ENCODE measurements at places on chromosomes 3 and 15.
A peak's percentile ranks its signal among the peaks of the same experiment; 100 is the strongest.

DNA sequence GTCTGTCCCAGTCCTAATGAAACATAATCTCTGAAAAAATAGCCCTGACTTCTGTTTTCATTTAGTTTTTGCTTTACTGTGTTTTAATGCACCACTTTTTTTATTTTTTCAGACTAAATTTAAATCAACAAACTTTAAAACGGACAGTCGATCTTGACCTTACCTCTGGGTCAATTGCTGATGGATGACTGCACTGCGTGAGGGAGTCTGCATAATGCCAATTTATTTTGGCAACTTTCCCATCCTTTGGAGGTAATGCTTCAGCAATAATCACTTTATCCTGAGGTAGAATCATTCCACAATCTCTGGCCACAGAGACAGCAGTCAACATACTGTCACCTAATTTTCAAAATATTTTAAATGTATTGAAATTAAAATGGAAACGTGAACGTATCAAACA, 32.5 kb upstream of the GP5 start:
- no peak for DNase-seq

- DNase-seq = no peak
Observed at GRCh38 chr3:39915027-39915426, 105.6 kb downstream of the MYRIP start.

GRCh38 chr3:7205962-7206361, 345.0 kb downstream of the GRM7 start:
- no peak for DNase-seq

GRCh38 chr3:129526121-129526900, 2.1 kb upstream of the RHO start:
- no peak for DNase-seq

GRCh38 chr15:31081588-31082250, 19.8 kb downstream of the TRPM1 start:
- no peak for DNase-seq

GRCh38 chr3:37922721-37923568, 61.3 kb downstream of the CTDSPL start:
- peak; percentile 60 for DNase-seq

GRCh38 chr15:92366381-92366780, 27.3 kb upstream of the ST8SIA2 start:
- no peak for DNase-seq

- DNase-seq = peak; percentile 69
Observed at GRCh38 chr3:146052056-146052790, 108.8 kb downstream of the PLOD2 start.

Data from adipocyte (in vitro differentiated cells).